ENCODE measurements at places on chromosomes 13 and 19. TPM values are rescaled to one million over a fixed set of nuclear protein-coding genes. Genes with fewer than 3 reads are reported as not detected.

NUP58 gene
- 35.3 TPM for total RNA-seq

SLC10A2 gene
- total RNA-seq: not detected

CLIP3 gene
- total RNA-seq: 14.1 TPM

TMIGD2 gene
- not detected for total RNA-seq

Measured in epithelial cell of alveolus of lung (primary cell).